ENCODE measurements at places on chromosomes 11 and 22.

DNA sequence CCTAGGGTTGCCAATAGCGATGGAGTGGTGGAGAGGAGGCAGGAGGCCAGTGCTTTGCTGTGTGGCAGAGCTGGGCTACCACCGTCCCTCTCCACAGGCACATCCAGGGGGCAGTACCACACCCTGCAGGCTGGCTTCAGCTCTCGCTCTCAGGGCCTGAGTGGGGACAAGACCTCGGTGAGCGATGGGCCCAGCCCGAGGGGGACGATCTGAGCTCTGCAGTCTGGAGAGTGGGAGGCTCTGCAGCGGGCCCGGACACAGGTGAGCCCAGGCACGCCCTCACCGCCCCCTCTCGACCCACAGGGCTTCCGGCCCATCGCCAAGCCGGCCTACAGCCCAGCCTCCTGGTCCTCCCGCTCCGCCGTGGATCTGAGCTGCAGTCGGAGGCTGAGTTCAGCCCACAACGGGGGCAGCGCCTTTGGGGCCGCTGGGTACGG is 2.5 kb downstream of the PKP3 start:
- H3K36me3 ChIP-seq: no peaks in the 10 kb centered on the region
- H3K4me3 ChIP-seq: peak overlapping the region; percentile 37
- no peak for DNase-seq
- no peaks in the 10 kb centered on the region for H3K4me1 ChIP-seq

DNA sequence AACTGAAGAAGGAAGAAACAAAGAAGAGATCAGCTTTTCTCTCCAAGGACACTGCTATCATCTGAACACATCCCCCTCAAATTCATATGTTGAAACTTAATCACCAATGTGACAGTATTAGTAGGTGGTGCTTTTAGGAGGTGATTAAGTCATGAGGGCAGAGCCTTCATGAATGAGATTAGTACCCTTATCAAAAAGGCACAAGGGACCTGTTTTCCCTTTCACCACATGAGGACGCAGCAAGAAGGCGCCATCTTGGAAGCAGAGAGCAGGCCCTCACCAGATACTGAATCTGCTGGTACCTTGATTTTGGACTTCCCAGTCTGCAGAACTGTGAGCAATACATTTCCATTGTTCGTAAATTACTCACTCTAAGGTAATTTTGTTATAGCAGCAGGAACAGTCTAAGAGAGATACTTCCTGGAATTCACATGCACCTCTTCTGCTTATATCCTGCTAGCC is 20.9 kb upstream of the CREB3L1 start:
- no peak for DNase-seq
- H3K4me3 ChIP-seq: no peak overlapping the region
- no peaks in the 10 kb centered on the region for H3K4me1 ChIP-seq
- H3K36me3 ChIP-seq: no peaks in the 10 kb centered on the region
- H3K27ac ChIP-seq: no peak overlapping the region
- H3K27me3 ChIP-seq: no peaks in the 10 kb centered on the region

DNA sequence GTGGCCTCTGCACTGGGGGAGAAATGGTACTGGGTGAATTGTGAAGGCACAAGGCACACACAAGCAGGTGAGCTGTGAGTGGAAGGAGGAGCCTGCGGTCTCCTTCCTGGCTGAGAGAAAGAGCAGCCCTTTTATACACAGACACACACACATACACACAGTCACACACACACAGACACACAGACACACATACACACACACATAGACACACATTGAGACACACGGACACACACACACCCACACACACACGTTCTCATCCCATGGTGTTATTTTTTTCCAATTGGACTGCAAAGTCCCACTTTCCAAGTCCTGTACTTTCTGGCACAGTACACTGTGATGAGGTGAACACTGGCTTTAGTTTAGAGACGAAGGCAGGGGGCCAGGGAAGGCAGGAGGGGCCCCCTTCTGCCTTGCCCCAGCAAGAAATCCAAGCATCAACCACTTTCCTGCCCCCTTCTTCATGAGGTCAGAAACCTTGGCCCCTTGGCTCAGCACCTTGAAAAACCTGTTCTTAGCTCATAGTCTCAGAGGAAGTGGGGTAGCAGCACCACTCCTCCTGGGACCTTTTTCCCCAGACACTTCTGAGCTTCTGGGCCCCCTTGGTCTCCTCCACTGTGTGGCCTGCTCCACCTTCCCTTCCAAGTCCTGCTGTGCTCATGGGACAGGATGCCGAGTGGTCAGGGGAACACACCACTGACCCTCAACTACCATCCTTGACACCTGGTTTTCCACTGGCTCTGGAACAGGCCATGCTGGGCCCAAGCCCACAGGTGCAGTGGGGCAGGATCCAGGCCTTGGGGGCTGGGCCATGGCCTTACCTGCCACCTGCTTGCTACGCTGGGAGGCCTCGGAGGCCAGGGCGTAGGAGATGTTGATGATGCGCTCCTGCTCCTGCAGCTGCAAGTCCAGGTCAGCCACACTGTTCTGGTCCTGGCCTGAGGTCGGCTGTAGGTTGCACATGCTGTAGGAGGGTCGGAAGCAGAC is 43.8 kb downstream of the C11orf58 start:
- no peaks in the 10 kb centered on the region for H3K4me1 ChIP-seq
- no peak for DNase-seq
- H3K4me3 ChIP-seq: no peak overlapping the region
- no peaks in the 10 kb centered on the region for H3K36me3 ChIP-seq

GRCh38 chr11:66609721-66610617 is 6.5 kb upstream of the RBM14 start:
- H3K27ac ChIP-seq: peak overlapping the region; percentile 41
- no peaks in the 10 kb centered on the region for H3K4me1 ChIP-seq
- H3K27me3 ChIP-seq: no peaks in the 10 kb centered on the region
- H3K36me3 ChIP-seq: peaks cover 6% of the 10 kb centered on the region
- DNase-seq: no peak

DNA sequence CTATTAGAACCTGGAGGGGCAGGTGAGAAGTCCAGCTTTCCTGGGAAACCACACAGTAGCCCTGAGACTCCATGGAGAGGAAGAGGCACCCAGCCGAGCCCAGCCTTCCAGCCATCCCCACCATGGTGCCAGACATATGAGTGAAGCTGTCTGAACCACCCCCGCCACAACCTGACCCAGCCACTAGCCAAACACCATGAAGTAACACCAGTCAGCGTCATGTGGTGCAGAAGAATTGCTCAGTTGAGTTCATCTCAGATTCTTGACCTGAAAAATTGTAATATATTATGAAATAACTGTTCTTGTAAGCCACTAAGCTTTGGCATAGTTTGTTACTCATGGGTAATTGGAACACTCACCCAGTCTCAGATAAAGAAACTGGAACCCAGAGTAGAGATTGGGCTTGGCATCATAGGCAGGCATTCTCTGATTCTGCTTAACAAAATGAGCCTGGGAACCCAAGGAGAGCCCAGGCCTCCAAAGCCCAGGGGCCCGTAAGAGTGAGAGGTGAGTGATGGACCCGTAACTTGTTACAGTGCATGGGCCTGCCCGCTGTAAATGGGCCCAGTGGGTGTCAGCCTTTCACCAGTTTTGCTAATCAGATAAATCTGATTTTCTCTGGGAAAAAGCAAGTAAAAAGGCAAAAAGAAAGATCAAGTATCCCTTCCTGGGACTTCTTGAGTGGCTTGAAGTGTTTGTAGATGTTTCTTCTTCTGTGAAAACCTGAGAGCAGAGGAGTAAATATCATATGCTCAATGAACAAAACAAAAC is 305.5 kb downstream of the DDX10 start:
- no peak for DNase-seq
- no peak overlapping the region for H3K4me3 ChIP-seq
- no peaks in the 10 kb centered on the region for H3K4me1 ChIP-seq
- no peaks in the 10 kb centered on the region for H3K27me3 ChIP-seq

DNA sequence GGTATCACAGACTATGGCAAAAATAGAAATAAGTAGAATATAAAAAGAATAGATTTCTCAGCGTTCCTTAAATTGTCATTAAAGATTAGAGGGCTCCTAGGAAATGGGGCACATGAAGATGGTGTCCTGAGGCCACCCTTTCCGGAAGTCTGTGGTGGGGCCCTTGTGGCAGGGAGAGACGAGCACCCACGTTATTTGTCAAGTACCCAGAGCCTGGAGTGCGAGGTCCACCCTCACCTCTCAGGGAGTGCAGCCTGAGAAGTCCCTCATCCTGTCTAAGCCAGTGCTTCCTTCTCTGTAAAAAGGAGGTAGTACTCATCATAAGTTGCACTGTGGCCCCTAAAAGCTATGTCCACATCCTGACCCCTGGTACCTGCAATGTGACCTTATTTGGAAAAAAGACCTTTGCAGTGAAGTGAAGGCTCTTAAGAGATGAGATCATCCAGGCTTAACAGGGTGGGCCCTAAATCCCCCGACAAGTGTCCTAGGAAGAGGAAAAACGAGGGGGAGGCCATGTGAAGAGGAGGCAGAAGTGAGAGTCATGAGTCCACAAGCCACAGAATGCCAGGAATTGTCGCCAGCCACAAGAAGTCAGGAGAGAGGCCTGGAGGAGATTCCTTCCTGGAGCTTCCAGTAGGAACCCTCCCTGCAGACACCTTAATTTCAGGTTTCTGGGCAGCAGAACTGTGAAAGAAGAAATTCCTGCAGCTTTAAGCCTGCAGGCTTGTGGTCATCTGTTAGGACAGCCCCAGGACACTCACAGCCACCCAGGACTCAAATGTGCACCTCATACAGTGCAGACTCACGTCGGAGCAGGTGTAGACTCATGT is 76.8 kb upstream of the CCND1 start:
- no peak for DNase-seq
- H3K27ac ChIP-seq: no peak overlapping the region
- H3K4me3 ChIP-seq: no peak overlapping the region
- peaks cover 24% of the 10 kb centered on the region for H3K27me3 ChIP-seq

DNA sequence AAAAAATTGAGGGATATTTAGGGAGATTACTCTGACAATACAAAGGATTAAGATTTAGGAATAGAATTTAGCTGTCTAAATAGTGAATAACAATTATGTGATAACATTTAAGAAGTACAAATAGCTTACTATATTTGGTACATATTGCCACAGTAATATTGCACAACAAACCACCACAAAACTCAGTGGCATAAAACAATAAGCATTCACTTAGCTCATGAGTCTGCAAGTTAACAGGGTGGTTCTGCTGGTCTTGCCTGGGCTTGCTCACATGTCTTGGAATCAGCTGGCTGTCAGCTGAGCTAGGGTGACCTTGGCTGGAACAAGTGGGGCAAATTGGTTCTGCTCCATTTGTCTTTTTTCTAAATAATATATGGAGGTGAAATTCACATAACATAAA is 115.1 kb downstream of the DCDC1 start:
- H3K4me1 ChIP-seq: no peaks in the 10 kb centered on the region
- H3K4me3 ChIP-seq: no peak overlapping the region
- H3K27me3 ChIP-seq: no peaks in the 10 kb centered on the region
- no peak for DNase-seq
- no peaks in the 10 kb centered on the region for H3K36me3 ChIP-seq

DNA sequence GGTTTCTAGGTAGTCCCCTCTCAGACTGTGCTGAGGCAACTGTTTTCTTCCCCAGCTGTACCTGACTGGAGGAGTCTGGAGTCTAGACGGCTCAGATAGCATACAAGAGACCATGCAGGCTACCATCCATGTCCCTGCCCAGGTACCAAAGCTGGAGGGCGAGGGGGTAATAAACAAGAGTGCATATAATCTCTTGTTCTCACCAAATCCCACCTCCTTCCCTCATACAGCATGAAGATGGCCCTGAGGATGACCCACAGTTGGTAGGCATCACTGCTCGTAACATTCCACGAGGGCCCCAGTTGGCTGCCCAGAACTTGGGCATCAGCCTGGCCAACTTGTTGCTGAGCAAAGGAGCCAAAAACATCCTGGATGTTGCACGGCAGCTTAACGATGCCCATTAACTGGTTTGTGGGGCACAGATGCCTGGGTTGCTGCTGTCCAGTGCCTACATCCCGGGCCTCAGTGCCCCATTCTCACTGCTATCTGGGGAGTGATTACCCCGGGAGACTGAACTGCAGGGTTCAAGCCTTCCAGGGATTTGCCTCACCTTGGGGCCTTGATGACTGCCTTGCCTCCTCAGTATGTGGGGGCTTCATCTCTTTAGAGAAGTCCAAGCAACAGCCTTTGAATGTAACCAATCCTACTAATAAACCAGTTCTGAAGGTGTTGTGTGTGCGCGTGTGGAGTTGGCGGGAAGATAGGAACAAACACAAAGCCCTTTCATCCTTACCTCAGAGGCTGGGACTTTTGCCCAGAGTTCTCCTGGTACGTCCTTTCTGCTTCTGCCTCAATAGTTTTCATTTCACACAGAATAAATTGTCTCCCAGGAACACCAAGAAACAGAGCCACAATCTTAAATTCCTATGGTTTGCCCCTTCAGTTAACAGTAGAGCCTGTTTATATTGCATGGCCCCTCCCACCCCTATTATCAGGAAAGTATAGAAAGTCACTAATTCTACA is 8.5 kb downstream of the HMBS start:
- no peaks in the 10 kb centered on the region for H3K27me3 ChIP-seq
- DNase-seq: no peak
- peaks cover 7% of the 10 kb centered on the region for H3K4me1 ChIP-seq
- H3K27ac ChIP-seq: peak overlapping the region; percentile 55
- H3K4me3 ChIP-seq: no peak overlapping the region

GRCh38 chr11:63592975-63593395 is 21.2 kb downstream of the PLAAT3 start:
- H3K4me3 ChIP-seq: no peak overlapping the region
- H3K27ac ChIP-seq: no peak overlapping the region
- H3K27me3 ChIP-seq: no peaks in the 10 kb centered on the region
- H3K4me1 ChIP-seq: no peaks in the 10 kb centered on the region

- no peak for DNase-seq
- no peak overlapping the region for H3K27ac ChIP-seq
- H3K36me3 ChIP-seq: no peaks in the 10 kb centered on the region
- H3K4me1 ChIP-seq: no peaks in the 10 kb centered on the region
Observed at GRCh38 chr22:22976033-22976922, 88.7 kb downstream of the IGLL5 start.
